ENCODE measurements at places on chromosomes 1 and 21. TPM values are rescaled to one million over a fixed set of nuclear protein-coding genes. Genes with fewer than 3 reads are reported as not detected.

GRCh38 chr1:81799939-81800694 is 617 bp upstream of the ADGRL2 start:
- no peak for DNase-seq

DNA sequence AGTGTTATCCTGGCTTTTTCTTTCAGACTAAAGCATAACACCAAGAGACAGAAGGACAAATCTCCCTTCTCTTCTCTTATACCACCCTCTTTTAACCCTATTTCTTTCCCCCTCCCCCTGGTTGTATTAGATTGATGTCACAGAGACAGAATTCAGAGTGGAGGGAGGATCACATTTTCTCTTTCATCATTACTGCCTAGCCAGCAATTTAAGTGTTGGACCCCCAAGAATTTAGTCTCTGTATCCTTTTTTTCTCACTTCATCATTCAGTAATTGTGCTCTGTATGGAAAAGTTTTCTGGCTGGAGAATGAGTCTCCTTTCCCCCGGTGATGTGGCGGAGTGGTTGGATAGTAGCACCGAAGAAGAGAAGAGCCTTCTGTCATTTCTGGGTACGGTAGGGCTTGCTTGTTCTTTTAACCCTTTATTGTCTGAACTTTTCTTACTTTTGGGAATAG is 124.8 kb downstream of the CLEC20A start:
- DNase-seq = no peak

GRCh38 chr1:83799594-83799993 is 199.3 kb downstream of the TTLL7 start:
- no peak for DNase-seq

GRCh38 chr1:47915677-47916353 is 81.4 kb downstream of the TRABD2B start:
- no peak for DNase-seq

DNA sequence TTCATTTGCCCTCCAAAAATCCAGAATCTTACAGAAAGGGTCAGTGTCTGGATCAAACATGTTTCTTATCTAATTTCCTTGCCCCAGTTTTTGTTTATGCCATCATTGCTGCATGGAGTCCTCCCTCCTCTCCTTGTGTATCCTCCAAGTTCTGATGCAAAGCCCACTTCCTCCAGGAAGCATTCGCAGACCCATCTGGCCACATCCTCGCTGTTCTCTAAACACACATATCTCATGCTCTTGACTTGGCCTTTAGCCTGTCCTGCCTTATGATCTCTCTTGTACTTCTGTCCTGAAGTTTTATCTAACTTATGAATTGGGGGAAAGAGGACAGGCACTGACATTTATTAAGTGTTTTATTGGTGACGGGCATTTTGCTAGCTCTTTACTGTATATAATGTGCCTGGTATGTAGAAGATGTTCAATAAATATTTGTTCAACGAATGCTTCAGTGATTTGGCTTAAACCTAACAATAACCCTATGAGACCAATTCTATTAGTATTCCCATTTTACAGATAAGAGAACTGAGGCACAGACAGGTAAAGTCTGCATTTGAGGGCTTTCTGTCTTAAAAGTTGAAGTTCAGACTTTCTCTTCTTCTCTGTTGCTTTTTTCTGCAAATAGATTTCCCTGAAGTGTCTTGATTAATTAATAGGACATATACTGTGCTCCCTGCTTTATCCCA is 19.2 kb upstream of the ID3 start:
- no peak for DNase-seq

DNA sequence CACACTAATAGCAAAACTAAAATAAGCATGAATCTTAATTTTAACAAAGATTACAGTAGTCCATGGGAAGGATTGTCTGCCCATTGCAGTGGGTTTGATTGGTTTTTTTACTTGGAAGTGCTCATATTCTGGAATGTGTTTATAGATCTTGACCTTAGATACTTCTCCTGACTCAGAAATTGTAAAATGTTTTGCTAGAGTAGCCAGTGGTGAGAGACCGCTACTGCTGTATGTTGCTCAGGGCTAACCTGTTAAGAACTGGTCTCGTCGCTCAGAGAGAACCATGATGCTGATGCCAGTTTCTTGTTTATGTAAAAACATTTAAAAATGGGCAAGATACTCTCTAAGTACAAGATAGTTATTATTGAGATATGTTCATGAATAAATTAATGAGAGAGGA is 99.9 kb downstream of the ROR1 start:
- DNase-seq = no peak

GRCh38 chr1:67226688-67227087 is 60.4 kb downstream of the IL23R start:
- no peak for DNase-seq

- no peak for DNase-seq
These were observed 14.0 kb downstream of the TRIM62 start for GRCh38 chr1:33167650-33168447.

DNA sequence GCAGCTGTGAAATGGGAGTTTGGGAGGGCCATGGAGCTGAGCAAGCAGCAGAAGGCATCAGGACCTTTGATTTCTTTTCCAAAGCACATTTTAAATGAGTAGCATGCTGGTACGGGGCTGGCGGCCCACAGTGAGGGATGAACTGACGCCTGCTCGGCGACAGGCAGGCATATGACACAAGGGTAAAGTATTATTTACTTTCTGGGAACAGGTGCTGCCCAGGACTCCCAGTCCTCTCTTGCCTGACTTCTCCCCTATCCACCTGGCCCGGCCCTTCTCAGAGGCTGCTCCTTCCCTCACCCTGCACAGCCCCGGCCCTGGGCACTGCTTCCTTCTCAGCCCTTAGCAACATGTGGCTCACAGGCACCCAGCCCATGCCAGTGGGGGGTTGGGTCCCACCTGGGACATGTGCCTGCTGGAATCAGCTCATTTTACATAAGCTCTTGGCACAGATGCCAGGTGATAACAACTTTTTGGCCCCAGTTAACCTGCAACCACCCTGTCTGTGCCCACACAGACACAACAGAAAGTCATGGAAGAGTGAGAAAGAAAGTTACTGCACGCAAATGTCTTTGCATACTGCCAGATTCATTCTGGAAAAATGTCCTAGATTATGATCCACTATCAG is 112.3 kb upstream of the GADD45A start:
- DNase-seq = no peak

GRCh38 chr1:15543589-15544568 is 17.2 kb downstream of the DNAJC16 start:
- DNase-seq = no peak

Gene USH2A
- polyA plus RNA-seq = 0.01 TPM

Gene NOTCH2
- polyA plus RNA-seq = 0.46 TPM
